ENCODE measurements at places on chromosomes 7 and 10. TPM values are rescaled to one million over a fixed set of nuclear protein-coding genes. Genes with fewer than 3 reads are reported as not detected.

The ASZ1 gene
- not detected for total RNA-seq

DNA sequence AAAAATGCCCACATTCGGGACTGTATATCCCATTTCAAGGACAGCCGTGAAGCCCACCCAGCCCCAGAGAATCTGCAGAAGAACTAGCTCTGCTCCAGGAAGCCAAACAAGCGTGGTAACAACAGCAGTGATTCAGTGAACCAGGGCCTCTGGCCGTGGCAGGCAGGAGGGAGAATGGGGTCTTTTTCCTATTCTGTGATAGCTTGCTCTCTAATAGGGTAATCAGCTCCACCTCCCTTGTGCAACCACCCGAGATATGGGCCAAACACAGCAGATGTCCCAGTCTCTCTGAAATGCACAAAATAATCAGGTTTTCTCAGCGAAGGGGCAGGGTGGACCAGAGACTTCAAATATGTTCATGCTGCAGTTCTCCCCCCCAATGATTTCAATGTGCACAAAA is 35.8 kb downstream of the CHST15 start:
- H3K36me3 ChIP-seq = no peaks in the 10 kb centered on the region
- no peak overlapping the region for H3K4me3 ChIP-seq
- H3K27me3 ChIP-seq = no peaks in the 10 kb centered on the region
- no peak overlapping the region for H3K27ac ChIP-seq

DNA sequence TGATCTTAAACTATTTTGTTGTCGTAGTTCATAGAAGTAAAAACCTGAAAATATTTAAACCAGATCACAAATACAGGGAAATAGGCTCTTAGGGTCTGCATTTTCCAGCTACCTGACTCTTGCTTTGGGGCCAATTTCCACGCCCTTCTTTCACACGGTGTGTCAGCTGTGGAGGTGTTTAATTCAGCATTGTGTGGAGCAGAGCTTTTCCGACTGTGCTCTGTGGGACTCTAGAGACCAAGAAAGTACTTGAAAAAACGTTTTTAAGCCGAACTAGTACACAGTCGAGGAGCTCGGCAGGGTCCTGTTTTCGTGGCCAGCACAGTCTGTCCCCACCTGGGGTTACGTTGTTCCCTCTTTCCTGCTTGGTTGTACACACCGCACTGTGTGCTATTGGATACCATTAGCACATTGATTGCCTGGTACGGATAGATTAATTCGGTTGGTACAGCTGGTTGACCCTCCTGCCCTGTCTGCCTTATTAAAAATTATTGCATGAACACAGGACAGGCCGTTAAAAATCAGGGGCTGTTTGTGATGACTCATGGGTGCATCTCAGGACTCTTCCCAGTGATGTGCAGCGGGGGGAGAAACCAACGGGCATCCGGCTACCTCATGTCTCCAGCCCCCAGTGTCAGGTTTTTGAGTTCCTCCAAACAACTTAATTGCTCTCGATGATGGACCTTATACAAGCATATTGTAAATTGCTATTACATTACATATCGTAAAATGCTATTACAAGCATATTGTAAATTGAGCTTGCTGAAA is 80.7 kb upstream of the BTBD16 start:
- no peaks in the 10 kb centered on the region for H3K27me3 ChIP-seq
- DNase-seq = no peak
- no peak overlapping the region for H3K27ac ChIP-seq
- H3K36me3 ChIP-seq = no peaks in the 10 kb centered on the region
- no peaks in the 10 kb centered on the region for H3K4me1 ChIP-seq

GRCh38 chr10:8037199-8037801 is 17.2 kb upstream of the GATA3 start:
- no peaks in the 10 kb centered on the region for H3K36me3 ChIP-seq
- H3K4me3 ChIP-seq = no peak overlapping the region
- peaks cover 77% of the 10 kb centered on the region for H3K27me3 ChIP-seq

The STX1A gene
- total RNA-seq = 16.6 TPM

DNA sequence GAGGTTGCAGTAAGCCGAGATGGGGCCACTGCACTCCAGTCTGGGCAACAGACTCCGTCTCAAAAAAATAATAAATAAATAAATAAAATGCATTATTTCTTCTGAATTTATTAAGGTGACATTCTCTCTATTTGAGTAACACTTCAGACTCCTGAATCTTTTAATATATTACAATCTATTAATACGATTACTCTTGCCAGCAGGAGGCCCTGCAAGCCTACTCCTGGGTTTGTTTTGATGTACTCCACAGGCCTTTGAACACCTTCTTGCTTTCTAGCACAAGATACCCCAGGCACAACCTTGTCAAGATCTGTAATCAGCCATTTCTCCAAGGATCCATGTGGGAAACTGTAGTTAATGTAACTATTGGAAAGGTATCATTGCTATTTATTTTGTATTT is 63.5 kb downstream of the COBL start:
- no peaks in the 10 kb centered on the region for H3K36me3 ChIP-seq
- H3K27me3 ChIP-seq = peaks cover 4% of the 10 kb centered on the region
- H3K4me1 ChIP-seq = no peaks in the 10 kb centered on the region
- DNase-seq = no peak

- H3K27me3 ChIP-seq = no peaks in the 10 kb centered on the region
- H3K4me3 ChIP-seq = no peak overlapping the region
- H3K36me3 ChIP-seq = no peaks in the 10 kb centered on the region
- no peak overlapping the region for H3K27ac ChIP-seq
- DNase-seq = no peak
Observed at GRCh38 chr10:70176441-70176840, 6.1 kb upstream of the SAR1A start.

GRCh38 chr7:30433506-30433905 is 45.1 kb downstream of the NOD1 start:
- peaks cover 35% of the 10 kb centered on the region for H3K36me3 ChIP-seq
- H3K27ac ChIP-seq = no peak overlapping the region
- H3K27me3 ChIP-seq = no peaks in the 10 kb centered on the region

The PRTFDC1 gene
- total RNA-seq = 0.71 TPM

The PCDH15 gene
- total RNA-seq = not detected

- no peak overlapping the region for H3K27ac ChIP-seq
- no peak overlapping the region for H3K4me3 ChIP-seq
- no peaks in the 10 kb centered on the region for H3K27me3 ChIP-seq
- peaks cover 4% of the 10 kb centered on the region for H3K4me1 ChIP-seq
- no peaks in the 10 kb centered on the region for H3K36me3 ChIP-seq
- no peak for DNase-seq
Observed at GRCh38 chr7:50733552-50733951, 49.1 kb downstream of the GRB10 start.

GRCh38 chr7:133572843-133573242 is 320.0 kb downstream of the EXOC4 start:
- H3K27ac ChIP-seq = no peak overlapping the region
- peaks cover 6% of the 10 kb centered on the region for H3K4me1 ChIP-seq
- no peaks in the 10 kb centered on the region for H3K36me3 ChIP-seq

The NACAD gene
- 0.14 TPM for total RNA-seq

- no peak for DNase-seq
- H3K27ac ChIP-seq = no peak overlapping the region
- H3K4me3 ChIP-seq = no peak overlapping the region
- H3K4me1 ChIP-seq = peaks cover 47% of the 10 kb centered on the region
- peaks cover 2% of the 10 kb centered on the region for H3K27me3 ChIP-seq
Observed at GRCh38 chr10:124629415-124629814, 114.8 kb downstream of the FAM53B start.

DNA sequence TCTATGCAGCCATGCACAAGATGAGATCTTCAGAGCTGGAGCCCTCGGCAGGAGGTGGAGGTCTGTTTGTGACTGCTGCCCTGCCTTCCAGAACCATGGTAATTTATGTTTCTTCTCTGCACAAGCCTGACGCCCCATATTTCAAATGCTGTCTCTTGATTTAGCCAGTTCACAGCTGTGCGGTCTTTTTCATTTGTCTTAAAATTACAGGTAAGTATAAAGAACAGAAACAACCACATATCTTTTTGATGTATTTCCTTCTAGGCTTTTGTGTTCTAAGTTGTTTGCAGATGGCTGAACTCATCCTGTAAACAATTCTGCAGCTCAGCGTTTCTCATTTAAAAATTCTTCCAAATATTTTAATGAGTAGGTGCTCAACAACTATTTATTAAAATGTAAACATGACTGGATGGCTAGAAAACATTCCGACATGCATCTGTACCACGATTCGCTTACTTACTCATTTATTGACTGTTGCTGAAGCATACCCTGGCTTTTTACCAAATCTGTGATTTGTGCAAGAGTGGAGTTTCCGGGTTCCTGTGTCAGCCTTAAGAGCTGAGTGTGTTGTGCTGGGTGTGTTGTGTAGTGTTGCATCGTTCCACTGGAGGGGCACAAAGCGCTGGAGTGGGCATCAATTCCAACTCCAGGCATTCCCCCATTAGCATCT is 58.9 kb downstream of the PIP4K2A start:
- peak overlapping the region; percentile 85 for H3K27ac ChIP-seq
- peak overlapping the region; percentile 63 for H3K4me3 ChIP-seq
- peaks cover 98% of the 10 kb centered on the region for H3K4me1 ChIP-seq
- DNase-seq = peak; percentile 62
- H3K36me3 ChIP-seq = peaks cover 18% of the 10 kb centered on the region

The FAM237B gene
- total RNA-seq = not detected

The RTKN2 gene
- total RNA-seq = 4.8 TPM

- H3K27me3 ChIP-seq = no peaks in the 10 kb centered on the region
- peaks cover 11% of the 10 kb centered on the region for H3K36me3 ChIP-seq
- H3K4me1 ChIP-seq = peaks cover 38% of the 10 kb centered on the region
- DNase-seq = no peak
- no peak overlapping the region for H3K4me3 ChIP-seq
Observed at GRCh38 chr7:2840458-2840857, 3.6 kb downstream of the GNA12 start.

- peak overlapping the region; percentile 65 for H3K27ac ChIP-seq
- peak overlapping the region; percentile 57 for H3K4me3 ChIP-seq
- H3K36me3 ChIP-seq = no peaks in the 10 kb centered on the region
- peaks cover 45% of the 10 kb centered on the region for H3K4me1 ChIP-seq
Observed at GRCh38 chr10:3472287-3473051, 299.9 kb upstream of the PITRM1 start.

- H3K4me1 ChIP-seq = peaks cover 13% of the 10 kb centered on the region
- DNase-seq = no peak
- H3K27ac ChIP-seq = no peak overlapping the region
- H3K36me3 ChIP-seq = no peaks in the 10 kb centered on the region
- H3K27me3 ChIP-seq = no peaks in the 10 kb centered on the region
- no peak overlapping the region for H3K4me3 ChIP-seq
Observed at GRCh38 chr10:22156750-22157149, 61.1 kb downstream of the EBLN1 start.

- no peaks in the 10 kb centered on the region for H3K4me1 ChIP-seq
- no peak for DNase-seq
- no peak overlapping the region for H3K4me3 ChIP-seq
- no peaks in the 10 kb centered on the region for H3K27me3 ChIP-seq
- H3K27ac ChIP-seq = no peak overlapping the region
- H3K36me3 ChIP-seq = no peaks in the 10 kb centered on the region
Observed at GRCh38 chr10:59124187-59124586, 52.3 kb upstream of the PHYHIPL start.

- peaks cover 10% of the 10 kb centered on the region for H3K36me3 ChIP-seq
- peak overlapping the region; percentile 69 for H3K4me3 ChIP-seq
- DNase-seq = no peak
- no peak overlapping the region for H3K27ac ChIP-seq
Observed at GRCh38 chr10:92238586-92239098, 52.2 kb downstream of the CPEB3 start.

- H3K4me1 ChIP-seq = peaks cover 55% of the 10 kb centered on the region
- peaks cover 42% of the 10 kb centered on the region for H3K36me3 ChIP-seq
Observed at GRCh38 chr10:30437031-30437841, 3.3 kb downstream of the MAP3K8 start.

The SPDYE17 gene
- not detected for total RNA-seq

DNA sequence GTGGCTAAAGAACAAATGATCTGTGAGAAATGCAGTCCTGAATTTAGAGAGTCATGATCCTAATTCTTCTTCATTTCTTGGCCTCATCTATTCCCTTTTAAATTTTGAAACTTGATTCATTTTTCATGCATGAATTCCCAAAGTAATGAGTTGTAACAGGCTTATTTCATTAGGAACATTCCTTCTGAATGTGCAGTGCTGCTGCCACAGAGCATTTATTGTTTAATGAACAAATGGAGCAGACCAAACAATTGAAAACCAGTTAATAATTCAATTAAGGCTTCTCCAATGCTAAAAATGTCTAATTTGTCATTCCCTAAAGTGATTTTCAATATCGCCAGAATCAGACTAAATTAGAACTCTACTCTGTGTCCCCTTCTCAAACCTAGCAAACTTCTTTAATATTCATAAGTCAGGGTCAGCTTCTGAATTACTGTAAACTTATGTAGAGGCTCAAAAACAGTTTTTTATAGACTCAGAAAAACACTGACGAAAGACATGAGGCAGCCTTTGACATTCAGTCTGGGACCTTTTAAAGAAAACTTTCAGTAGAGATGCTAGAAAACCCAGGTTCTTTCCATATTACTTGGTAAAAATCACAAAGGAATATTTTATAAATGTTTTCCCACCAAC is 14.5 kb downstream of the LSMEM1 start:
- DNase-seq = no peak
- no peak overlapping the region for H3K4me3 ChIP-seq
- H3K4me1 ChIP-seq = no peaks in the 10 kb centered on the region
- H3K36me3 ChIP-seq = no peaks in the 10 kb centered on the region
- H3K27ac ChIP-seq = no peak overlapping the region
- H3K27me3 ChIP-seq = peaks cover 4% of the 10 kb centered on the region

The SEMA3C gene
- total RNA-seq = not detected

The SFTPA1 gene
- not detected for total RNA-seq

GRCh38 chr7:20647908-20648776 is 32.7 kb downstream of the ABCB5 start:
- H3K4me1 ChIP-seq = no peaks in the 10 kb centered on the region
- H3K4me3 ChIP-seq = no peak overlapping the region
- H3K27me3 ChIP-seq = peaks cover 11% of the 10 kb centered on the region
- H3K27ac ChIP-seq = no peak overlapping the region

The ADCY1 gene
- total RNA-seq = 0.82 TPM

DNA sequence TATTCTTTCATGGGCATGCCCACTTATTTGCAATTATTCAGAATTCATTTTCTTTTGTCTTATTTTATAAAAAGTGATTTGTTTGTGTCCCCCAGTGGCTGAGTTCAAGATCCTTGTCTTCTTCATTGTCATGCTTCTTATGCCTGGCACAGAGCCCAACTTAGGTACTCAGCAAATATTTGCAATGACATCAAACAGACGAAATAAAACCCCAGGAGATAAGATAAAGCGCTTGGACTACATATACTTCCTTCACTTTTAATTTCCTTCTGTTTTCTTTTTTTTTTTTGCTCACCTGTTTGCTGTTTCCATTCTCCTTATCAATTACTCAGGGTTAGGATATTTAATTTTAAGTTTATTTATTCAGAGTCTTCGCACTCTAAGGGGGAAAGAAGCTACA is 225.0 kb downstream of the SDHAF3 start:
- H3K27ac ChIP-seq = no peak overlapping the region
- H3K4me3 ChIP-seq = no peak overlapping the region
- no peaks in the 10 kb centered on the region for H3K27me3 ChIP-seq

GRCh38 chr10:10829576-10829975 is 188.1 kb upstream of the CELF2 start:
- no peak overlapping the region for H3K4me3 ChIP-seq
- H3K27ac ChIP-seq = no peak overlapping the region
- DNase-seq = no peak
- H3K27me3 ChIP-seq = peaks cover 15% of the 10 kb centered on the region
- H3K36me3 ChIP-seq = no peaks in the 10 kb centered on the region

The ADARB2 gene
- total RNA-seq = not detected
